ENCODE measurements at places on chromosomes 2 and 18.
A peak's percentile ranks its signal among the peaks of the same experiment; 100 is the strongest.

DNA sequence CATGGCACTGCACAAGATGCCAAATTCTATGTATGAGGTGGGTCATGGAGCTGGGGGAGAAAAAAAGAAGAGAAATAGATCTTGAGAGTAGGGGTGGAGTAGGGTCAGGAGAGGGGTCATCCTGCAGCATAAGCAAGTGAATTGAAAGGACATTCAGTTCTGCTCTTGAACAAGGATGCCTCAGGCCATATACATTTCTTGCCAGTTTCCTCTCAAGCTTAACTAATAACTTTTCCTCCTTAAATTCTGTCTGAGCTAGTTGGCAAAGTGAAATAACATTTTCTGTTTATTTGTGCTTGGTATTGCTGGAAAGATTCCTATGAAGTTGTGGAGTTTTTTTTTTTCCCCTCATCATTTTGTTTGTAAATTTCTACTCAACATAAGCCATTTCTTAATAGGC lies 99.0 kb upstream of the LTBP1 start:
- DNase-seq: no peak

- no peak for DNase-seq
Measured at GRCh38 chr2:66695226-66695735, 260.4 kb downstream of the MEIS1 start.

DNA sequence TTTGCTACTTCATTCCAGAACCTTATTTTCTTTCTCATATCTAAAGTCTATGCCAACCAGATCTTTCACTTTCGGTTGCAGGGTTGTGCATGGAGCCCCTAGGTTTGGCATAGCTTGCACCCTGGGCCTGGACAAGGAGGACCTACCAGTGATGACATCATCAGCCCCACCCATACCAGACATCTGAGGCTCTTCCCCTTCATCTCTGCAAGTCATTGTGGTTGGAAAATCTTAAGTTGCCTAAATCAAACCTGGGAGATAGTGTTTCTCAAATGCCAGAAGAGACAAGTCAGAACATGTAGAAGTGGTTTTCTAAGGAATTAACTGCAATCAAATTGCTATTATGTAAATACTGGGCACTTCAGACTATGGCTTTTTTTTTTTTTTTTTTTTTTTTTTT lies 363.3 kb downstream of the ZNF516 start:
- DNase-seq: no peak

DNA sequence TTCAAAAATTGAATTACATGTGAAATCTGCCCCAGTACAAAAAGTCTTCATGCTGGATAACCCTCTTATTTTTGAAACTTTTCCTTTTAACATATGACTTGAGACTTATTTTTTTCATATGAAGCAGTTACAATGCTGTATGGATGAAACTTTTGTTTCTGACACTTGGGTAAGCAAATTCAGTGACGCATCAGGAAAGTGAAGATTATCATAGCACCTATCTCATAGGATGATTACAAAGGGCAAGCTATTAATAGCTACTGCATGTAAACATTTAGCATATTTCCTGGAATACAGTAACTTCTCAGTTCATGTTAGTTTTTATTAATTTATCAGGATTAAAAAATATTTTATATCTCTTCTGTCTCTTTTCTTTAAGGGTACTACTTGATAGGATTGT lies 1109.2 kb downstream of the LRP1B start:
- no peak for DNase-seq

- DNase-seq: peak; percentile 41
Measured at GRCh38 chr18:79394534-79395307, 1.0 kb upstream of the NFATC1 start.

All from stimulated activated CD8-positive, alpha-beta memory T cell treated with anti-CD3 and anti-CD28 coated beads, Interleukin-2, amount 100 ng/mL, for 1 hour (primary cell).